ENCODE measurements at places on chromosomes 11 and 22. TPM values are rescaled to one million over a fixed set of nuclear protein-coding genes. Genes with fewer than 3 reads are reported as not detected.
A peak's percentile ranks its signal among the peaks of the same experiment; 100 is the strongest.

GRCh38 chr11:133570376-133570775, 38.1 kb upstream of the OPCML start:
- no peaks in the 10 kb centered on the region for H3K36me3 ChIP-seq
- H3K4me1 ChIP-seq = no peaks in the 10 kb centered on the region
- no peaks in the 10 kb centered on the region for H3K27me3 ChIP-seq

The DGCR6 gene
- total RNA-seq = 3.1 TPM

The DEFB131B gene
- total RNA-seq = not detected

The PIK3IP1 gene
- 6.2 TPM for total RNA-seq

- H3K4me1 ChIP-seq = no peaks in the 10 kb centered on the region
- no peak overlapping the region for H3K27ac ChIP-seq
- H3K27me3 ChIP-seq = peaks cover 90% of the 10 kb centered on the region
- H3K4me3 ChIP-seq = no peak overlapping the region
Measured at GRCh38 chr11:20260307-20260706, 100.0 kb upstream of the DBX1 start.

The GP1BB gene
- total RNA-seq = not detected

DNA sequence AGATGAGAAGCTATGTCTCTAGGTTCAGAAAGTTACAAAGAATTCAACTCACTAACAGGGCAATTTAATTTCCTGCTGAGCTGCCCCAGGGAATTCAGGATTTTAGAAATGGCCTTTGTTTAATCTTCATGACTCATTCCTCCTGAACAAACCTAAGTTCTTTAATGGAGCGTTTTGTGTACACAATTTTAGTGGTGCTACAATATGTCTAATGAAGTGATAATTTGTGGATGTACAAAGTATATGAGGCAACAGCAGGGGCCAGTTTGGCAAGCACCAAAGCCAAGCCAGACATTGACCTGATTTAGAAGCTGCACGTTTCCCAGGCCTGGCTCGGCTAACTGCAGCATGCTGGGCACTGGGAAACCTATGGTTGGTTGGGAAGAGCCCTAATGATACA, 34.4 kb upstream of the HEPHL1 start:
- H3K27ac ChIP-seq = peak overlapping the region; percentile 77
- peaks cover 29% of the 10 kb centered on the region for H3K4me1 ChIP-seq
- H3K4me3 ChIP-seq = no peak overlapping the region
- no peaks in the 10 kb centered on the region for H3K36me3 ChIP-seq

- no peak overlapping the region for H3K4me3 ChIP-seq
- no peak for DNase-seq
- peaks cover 98% of the 10 kb centered on the region for H3K27me3 ChIP-seq
- H3K4me1 ChIP-seq = no peaks in the 10 kb centered on the region
- no peaks in the 10 kb centered on the region for H3K36me3 ChIP-seq
Measured at GRCh38 chr22:44182588-44183286, 2.0 kb downstream of the PARVG start.

DNA sequence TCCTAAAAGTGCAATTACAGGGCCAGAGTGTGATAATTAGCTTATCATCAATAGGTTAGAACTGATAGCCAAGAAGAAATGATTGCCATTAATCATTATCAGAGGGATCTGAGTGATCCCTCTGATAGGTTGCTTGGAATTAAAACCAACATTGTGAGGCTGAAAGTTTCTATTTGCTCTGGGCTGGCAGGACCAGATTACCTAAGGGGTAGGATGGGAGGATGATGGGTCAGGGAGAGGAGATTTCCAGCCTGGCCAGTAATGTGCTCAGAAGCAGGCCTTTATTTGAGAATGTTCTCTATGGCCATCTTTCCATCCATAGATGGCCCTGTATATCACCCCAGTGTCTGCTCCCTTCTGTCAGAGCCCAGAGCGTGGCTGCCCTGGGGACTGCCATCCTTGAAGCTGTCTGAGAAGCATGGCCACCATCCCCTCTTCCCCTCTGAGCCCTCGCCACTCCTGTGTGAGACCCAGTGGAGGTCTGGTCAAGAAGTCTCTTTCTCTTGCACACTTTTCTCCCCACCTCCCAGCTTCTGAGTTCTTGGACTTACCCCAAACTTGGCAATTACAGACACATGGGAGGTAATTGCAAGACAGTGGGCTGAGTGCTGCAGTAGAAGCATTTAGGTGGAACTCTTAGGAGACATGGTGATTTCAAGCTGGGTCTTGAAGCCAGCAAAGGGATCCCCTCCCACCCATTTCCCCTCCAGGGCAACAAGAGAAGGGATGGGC, 11.7 kb downstream of the PARVA start:
- H3K36me3 ChIP-seq = peaks cover 3% of the 10 kb centered on the region
- H3K4me3 ChIP-seq = no peak overlapping the region
- no peaks in the 10 kb centered on the region for H3K27me3 ChIP-seq
- H3K27ac ChIP-seq = no peak overlapping the region
- H3K4me1 ChIP-seq = no peaks in the 10 kb centered on the region

- no peak overlapping the region for H3K4me3 ChIP-seq
- H3K27ac ChIP-seq = no peak overlapping the region
- DNase-seq = no peak
- no peaks in the 10 kb centered on the region for H3K27me3 ChIP-seq
- no peaks in the 10 kb centered on the region for H3K4me1 ChIP-seq
Measured at GRCh38 chr11:84396521-84396920, 1110.4 kb upstream of the CCDC90B start.

The CYTH4 gene
- total RNA-seq = 0.38 TPM

GRCh38 chr11:85137597-85137996, 489.5 kb downstream of the DLG2 start:
- H3K36me3 ChIP-seq = no peaks in the 10 kb centered on the region
- H3K27ac ChIP-seq = no peak overlapping the region
- no peaks in the 10 kb centered on the region for H3K27me3 ChIP-seq

- peaks cover 42% of the 10 kb centered on the region for H3K27me3 ChIP-seq
- no peak overlapping the region for H3K4me3 ChIP-seq
- no peaks in the 10 kb centered on the region for H3K4me1 ChIP-seq
- no peak for DNase-seq
- H3K27ac ChIP-seq = no peak overlapping the region
Measured at GRCh38 chr22:42347281-42347824, 76.9 kb upstream of the TCF20 start.

The CBLIF gene
- not detected for total RNA-seq
